ENCODE measurements at places on chromosomes 3 and 15. TPM values are rescaled to one million over a fixed set of nuclear protein-coding genes. Genes with fewer than 3 reads are reported as not detected.

Gene PPP1R2
- total RNA-seq, result 53.4 TPM

DNA sequence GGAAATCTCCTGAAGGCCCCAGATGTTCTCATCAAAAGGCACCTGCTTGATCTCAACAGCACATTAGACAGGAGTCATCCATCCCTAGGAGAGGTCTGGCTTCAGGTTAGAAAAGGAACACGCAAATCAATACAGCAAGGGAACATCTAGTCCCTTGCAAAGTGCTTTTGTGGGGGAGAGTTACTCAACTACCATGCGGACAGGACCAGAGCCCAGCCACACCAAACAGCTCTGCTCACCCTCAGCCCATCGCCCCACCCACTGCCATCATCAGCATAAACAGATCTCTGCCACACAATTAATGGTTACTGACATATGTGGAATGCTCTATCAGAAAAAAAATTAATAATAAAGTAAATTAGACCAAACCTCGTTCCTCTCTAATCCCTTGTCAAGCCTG, 85.6 kb downstream of the MYLK start:
- no peak for DNase-seq

Gene LRRC31
- not detected for total RNA-seq

- DNase-seq, result no peak
These were observed 134.2 kb upstream of the SATB1 start for GRCh38 chr3:18559331-18559842.

DNA sequence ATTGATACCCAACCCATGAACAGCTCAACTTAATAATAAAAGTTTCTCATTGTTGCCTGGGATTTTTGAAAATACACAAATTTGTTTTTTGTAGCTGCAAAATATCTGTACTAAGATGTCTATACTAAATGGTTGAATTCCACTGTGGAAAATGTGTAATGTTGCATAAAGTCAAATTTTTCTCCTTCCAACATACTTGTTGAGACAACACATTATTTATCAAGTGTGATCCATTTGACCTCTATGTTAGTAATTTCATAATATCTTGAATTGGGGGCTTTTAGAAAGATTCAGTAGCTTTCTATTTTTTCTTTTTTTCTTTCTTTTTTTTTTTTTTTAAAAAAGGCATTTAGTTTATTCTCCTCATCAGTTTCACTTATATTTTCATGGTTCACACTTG, 88.0 kb downstream of the KCNMB2 start:
- no peak for DNase-seq

Gene SAXO2
- 2.7 TPM for total RNA-seq

DNA sequence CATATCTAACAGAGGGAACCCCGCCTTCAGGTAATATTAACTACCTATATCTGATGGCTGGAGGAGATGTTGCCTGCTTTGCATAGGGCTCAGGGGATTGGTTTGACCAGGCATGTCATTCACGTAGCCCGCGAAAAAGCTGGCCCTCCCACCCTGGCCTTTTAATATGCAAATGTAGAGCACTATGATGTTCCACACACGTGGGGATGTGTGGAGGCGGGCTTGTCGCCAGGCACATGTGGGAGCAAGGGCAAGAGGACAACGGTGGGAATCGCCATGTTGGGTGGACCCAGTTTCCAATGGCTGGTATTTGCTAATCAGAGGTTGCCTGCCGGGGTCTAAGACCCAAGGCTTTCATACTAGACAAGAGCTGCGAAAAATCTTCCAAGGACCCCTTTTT, 469.8 kb downstream of the ZPLD1 start:
- no peak for DNase-seq

Gene TGM5
- not detected for total RNA-seq

Gene ARHGAP11A
- 2.6 TPM for total RNA-seq

- no peak for DNase-seq
These were observed 817 bp upstream of the PLXNA1 start for GRCh38 chr3:126982126-126982470.

- DNase-seq, result no peak
These were observed 85.1 kb upstream of the TSEN2 start for GRCh38 chr3:12399226-12399625.

DNA sequence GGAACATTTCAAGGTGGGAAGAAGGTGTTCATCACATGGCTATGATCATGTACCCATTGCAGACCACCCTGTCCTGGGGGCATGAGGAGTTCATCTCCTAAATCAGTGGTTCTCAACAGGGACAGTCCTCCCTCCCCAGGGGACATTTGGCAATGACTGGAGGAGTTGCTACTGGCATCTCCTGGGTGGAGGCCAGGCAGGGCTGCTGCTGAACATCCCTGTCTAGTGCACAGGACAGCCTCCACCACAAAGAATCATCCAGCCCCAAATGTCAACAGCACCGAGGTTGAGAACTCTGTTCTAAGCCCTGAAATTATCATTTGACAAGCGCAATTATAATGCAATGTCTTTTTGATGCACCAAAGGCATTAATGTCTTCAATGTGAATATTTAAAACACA, 4.4 kb upstream of the DNAJB8 start:
- DNase-seq, result no peak

- DNase-seq, result no peak
These were observed 25.4 kb upstream of the SPPL2A start for GRCh38 chr15:50790778-50791453.

Gene CLDN18
- 47.9 TPM for total RNA-seq
